ENCODE measurements at places on chromosomes 16 and 17.

- no peak for DNase-seq
These were observed 5.0 kb downstream of the RPL23 start for GRCh38 chr17:38848557-38848891.

DNA sequence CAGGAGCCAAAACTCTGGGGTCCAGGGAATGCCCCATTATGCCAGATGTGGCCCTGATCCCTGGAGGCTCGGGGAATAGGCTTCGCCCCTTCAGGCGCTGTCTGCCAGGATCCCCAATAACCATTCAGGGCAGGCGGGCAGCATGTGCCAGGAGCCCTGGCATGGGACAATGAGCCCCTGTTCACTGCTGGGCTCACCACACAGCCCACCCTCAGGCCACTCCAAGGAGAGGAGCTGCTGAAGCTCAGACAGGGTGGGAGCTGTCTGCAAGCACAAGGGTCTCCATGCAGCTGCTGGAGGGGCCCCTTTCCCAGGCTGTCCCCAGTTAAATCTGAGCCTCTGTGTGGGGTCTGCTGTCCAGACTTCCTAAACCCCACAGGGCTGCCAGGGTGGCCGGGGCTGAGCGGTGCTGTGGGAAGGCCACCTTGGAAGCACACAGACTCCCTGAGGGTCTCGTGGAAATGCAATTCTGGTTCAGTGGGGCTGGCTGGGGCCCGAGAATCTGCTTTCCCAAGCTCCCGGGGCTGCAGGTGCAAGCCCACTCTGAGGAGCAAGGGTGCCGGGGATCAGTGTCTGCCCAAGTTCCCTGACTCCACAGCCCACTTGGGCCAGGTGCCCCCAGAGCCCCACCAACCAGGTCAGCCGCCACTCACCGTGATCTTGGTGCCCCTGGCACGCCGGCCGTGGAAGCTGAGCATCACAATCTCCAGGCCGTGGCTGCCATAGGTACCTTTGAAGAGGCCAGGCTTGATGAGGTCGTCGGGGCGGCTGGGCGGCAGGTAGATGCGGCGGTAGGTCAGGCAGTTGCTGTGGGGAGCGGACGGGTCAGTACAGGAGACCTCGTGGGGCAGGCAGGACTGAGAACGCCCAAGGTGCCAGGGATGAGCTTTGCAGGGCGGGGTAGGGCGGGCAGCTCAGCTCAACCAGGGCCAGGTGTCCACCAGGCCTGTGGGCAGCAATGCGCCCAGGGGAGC, 17.7 kb upstream of the C16orf95 start:
- DNase-seq: no peak

GRCh38 chr17:9676820-9677310, 31.5 kb downstream of the USP43 start:
- no peak for DNase-seq

GRCh38 chr17:49580055-49580721, 4.5 kb downstream of the NXPH3 start:
- no peak for DNase-seq

GRCh38 chr16:11413907-11414595, 68.8 kb downstream of the RMI2 start:
- no peak for DNase-seq

DNA sequence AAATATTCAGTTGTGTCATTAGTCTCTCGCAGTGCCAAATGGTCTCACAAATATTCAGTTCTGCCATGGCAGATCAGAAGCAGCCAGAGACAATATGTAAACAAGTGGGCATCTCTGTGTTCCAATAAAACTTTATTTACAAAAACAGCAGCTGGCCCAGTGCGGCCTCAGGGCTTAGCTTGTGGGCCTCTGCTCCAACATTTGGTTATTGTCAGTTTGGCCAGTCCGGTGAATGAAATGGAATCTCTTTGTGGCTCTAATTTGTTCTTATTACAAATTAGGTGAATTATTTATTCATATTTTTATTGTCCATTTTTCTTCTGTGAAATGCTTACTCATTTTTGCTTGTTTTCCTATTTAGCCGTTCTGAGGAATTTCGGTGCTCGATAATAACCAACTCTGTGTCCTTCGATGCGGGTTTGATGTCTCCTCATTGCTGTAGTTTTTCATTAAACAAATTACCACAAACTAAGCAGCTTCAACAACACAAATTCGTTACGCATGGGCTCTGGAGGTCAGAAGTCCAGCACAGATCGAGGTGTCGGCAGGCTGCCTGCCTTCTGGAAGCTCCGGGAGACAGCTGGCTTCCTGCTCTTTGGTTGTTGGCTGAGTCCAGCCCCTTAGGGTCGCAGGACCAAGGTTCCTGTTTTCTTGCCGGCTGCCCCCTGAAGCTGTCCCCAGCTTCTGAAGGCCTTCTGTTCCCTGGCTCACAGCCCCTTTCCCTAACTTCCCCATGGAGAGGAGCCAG, 4.1 kb upstream of the SLC38A10 start:
- DNase-seq: no peak

- DNase-seq: no peak
These were observed 12.5 kb downstream of the SLC43A2 start for GRCh38 chr17:1616101-1616500.

GRCh38 chr17:73747221-73748002, 103.2 kb upstream of the SDK2 start:
- DNase-seq: no peak

DNA sequence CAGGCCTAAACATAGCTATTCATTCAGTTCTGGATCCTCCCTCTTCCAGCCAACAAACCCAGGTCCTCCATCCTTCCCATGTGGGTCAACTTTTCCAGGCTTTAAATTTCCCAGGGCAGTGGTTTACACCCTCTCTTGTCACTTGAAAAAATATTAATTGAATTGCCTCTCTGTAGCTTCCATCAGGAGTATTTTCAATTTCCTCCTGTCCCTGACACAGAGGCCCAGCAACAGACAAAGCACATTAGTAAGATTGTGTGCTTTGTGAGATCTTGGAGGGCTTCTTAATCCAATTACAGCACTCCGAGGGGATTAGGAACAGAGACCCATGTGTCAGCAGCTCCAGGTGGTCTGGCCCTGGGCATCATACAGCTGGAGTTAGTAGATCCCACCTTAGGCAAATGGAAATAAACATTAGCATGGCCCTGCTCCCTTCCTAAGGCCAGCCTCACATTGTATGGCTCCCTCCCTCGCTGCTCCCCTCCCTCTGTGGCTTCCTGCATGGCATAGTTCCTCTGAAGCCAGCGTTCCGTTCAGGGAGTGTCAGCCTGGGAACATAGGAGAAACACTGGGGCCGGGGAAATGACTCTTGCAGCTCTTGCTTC, 132.7 kb upstream of the HSBP1 start:
- DNase-seq: no peak

- peak; percentile 79 for DNase-seq
These were observed 308.2 kb downstream of the XYLT1 start for GRCh38 chr16:17162560-17162959.

DNA sequence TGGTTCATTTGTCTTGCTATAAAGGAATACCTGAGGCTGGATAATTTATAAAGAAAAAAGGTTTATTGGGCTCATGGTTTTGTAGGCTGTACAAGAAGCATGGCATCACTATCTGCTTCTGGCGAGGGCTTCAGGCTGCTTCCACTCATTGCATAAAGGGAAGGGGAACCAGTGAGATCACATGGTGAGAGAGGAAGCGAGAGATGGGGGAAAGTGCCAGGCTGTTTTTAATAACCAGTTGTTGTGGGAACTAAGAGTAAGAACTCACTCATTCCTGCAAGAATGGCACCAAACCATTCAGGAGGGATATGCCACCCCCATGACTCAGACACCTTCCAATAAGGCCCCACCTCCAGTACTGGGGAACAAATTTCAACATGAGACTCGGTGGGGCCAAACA, 24.3 kb downstream of the SPECC1 start:
- peak; percentile 51 for DNase-seq

- peak; percentile 70 for DNase-seq
These were observed 12.7 kb downstream of the KRT12 start for GRCh38 chr17:40854175-40854814.

DNA sequence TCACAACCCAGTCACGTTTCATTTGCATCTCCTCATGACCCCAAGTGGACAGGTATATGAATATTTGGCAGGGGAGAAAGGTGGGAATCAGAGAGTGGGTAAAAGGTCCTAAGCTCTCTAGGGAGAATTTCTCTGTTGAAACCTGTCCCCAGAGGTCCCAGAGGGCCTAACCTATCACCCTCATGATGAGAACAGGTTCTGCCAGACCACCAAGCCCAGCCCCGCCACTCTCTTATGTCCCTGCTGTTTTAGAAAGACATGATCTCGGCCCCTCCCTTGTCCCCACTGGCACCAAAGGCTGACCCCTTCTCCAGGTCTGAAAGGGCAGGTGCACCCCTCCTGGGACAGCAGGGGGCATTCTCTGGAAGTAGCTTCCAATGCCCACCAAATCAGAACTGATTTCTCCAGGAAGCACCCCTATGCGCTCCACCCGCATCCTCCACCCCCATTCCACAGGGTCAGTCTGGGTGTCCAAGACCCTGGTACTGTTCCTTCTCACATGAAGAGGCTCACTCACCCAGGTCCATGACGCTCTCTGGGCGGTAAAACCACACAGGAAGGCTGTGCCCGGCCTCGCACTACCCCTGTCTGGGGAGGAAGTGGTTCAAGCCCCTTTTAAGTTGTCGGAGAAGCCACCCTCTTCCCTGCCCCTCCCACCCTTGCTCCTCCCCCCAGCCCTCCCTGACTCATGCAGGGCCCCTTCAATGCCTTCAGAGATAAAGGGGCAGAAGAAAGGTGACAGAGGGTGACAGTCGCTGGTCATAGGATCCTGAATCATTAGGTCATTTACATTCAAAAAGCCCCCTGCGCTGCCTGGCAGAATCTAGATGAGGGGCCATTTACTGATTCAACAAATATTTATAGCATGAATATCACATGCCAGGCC, at the start of gene CCR7:
Gene CCR7 (minus strand): TSS at position 590 of the 886 bp plus-strand sequence. CDS start 63 bp downstream, at position 527.
- DNase-seq: no peak

DNA sequence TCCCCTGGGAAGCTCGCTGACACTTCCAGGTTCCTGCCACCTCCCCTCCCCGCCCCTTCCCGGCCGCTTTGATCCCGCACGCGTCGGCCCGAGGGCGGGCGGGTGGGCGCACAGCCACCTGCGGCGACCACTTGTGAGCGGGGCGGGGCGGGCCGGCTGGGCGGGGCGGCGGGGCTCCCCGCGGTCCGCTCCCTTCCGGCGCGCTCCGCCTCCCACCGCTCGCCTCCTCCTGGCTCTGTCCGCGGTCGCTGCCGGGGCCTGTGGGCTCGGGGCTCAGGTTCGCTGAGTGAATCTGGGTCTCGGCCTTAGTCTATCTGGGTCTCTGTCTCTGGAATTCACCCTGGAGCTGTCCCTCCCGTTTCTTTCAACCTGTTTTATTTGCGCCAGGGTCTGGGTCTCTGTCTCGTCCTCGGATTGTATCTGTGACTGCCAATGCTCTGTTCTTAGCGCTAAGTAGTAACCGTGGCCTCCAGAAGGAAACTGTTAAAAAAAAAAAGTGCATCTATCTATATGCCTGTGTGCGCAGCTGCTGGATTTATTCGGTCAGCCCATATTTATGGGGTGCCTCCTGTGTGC, 2.7 kb upstream of the HES7 start:
- no peak for DNase-seq

DNA sequence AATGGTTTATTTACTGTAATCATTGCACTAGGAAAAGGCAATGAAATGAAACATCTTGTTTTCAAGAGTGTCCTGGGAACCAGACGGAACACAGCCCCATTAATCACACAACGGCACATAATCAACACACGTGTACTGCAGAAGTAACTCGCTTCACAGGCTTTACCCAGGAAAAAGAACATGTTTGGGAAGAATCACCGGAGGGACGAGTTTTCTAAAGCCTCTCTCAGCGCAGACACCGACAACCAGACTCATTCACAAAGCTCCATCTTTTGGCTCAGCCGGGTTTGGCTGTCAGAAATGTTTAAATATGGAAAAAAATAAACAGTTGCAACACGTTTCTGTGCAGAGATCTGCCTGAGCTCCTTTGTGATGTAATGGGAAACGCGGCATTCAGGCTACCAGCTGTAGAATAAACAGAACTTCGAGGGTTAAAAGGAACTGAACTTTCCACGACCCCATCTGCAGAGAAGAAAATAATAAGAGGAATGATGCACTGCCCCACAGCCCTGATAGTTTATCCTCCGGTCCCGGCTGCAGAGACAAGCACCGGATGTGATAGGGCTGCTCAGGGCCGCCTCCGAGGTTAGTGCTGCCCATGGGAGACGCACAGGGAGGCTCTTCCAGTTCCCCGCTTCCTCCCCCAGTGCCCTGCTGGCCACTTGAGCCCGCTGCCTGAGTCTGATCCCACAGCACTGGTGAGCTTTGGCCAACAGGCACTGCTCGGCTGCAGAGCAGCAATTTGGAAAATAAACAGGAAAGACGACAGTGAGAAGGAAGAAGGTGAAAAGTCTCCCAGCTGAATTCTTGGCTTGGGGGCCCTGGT, 119.8 kb downstream of the HIC1 start:
- DNase-seq: peak; percentile 23

DNA sequence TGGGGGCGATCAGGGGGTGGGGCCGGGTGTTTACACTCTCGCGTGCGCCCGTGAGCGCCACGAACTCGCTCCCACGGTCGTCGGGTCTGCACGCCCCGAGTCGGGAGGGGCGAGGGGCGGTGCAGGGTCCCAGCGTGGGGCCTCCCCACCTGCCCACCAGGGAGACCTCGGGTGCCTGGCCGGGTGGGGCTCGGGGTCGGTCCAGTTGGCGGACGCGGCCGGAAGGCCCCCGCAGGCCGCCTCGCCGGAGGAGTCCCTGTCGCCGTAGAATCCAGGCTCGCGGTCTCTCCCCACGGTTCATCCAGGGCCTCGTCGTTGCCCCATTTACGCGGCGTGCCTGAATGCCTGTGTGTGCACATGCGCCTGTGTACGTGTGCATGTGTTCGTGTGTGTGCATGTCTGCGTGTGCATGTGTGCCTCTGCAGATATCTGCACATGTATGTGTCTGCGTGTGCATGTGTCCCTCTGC, 510 bp upstream of the RAB40B start:
- DNase-seq: no peak

DNA sequence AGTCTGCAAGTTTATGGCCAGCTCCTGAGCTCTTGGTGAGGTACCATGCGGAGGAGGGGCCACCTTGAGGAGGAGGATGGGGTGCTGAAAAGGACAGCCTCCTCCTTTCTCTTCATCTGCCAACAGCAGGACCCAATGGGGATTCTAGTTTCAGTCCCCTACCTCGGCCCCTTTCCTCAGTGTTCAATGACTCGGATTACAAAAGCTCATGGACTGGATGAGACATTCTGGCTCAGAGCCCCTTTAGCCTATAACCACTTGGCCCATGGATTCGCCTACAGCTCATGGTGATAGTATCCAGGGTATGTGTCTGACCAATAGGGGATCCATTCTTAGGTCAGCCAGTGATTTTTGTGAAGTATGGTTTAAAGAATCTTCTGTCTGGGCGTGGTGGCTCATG, 8.5 kb upstream of the PIK3R6 start:
- no peak for DNase-seq

DNA sequence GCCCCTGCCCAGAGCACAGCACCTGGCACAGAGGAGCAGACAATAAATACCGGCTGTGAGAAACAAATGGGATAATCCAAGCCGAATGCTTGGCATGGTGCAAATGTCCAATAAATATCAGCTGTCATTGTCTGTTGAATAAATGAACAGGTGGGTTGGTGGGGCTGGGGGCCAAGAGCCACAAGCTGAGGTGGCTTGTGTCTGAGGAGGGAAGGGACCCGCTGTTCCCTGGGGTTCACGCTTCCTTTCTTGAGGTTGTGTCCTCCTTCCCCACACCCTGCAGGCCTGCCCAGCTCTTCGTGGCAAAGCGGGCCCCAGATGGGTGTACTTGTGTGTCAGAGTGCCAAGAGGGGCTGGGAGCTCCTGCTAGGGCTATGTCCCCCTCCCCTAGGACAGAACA, 38.6 kb downstream of the ARHGAP27 start:
- DNase-seq: no peak

- no peak for DNase-seq
These were observed 58.0 kb downstream of the KANSL1 start for GRCh38 chr17:46135126-46135812.

- no peak for DNase-seq
These were observed 693 bp upstream of the HOXB4 start for GRCh38 chr17:48578616-48579470.
